ENCODE measurements at places on chromosomes 1 and 21.
A peak's percentile ranks its signal among the peaks of the same experiment; 100 is the strongest.

DNA sequence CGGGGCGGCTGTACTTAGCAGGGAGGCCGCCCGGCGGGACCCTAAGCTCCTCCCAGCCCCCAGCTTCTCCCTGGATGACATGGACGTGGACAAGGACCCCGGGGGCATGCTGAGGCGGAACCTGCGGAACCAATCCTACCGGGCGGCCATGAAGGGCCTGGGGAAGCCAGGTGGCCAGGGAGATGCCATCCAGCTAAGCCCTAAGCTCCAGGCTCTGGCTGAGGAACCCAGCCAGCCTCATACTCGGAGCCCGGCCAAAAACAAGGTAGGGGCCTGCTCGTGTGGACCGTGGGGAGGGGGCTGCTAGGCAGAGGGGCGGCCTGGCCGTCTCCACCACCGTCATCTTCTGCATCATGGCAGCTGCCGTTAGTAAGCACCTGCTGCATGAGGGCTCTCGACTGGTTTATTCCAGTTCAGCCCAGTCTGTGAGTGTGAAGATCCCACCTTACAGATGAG is 9.0 kb downstream of the ARHGEF16 start:
- DNase-seq, result no peak

- no peak for DNase-seq
Measured at GRCh38 chr1:230504310-230504709, 78.2 kb upstream of the PGBD5 start.

DNA sequence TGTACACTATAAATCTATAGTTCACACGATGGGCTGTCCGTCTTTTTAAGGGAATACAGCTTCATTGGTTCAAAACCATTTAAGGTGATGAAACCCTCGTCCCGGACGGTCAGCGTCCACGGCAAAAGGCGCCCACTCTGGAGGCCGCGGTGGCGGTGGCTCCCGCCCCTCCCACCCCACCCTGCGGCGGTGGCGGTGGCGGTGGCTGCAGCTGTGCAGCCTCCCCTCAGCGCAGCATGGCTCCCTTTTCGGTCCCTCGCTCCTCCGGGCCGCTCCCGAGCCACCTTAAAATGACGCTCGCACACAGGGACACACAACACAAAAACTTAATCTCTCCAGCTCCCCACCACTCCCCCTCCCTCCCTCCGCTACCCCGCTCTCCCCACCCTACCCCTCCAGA is 69.1 kb downstream of the WLS start:
- DNase-seq, result no peak

GRCh38 chr1:64861611-64862010 is 104.7 kb downstream of the JAK1 start:
- no peak for DNase-seq

DNA sequence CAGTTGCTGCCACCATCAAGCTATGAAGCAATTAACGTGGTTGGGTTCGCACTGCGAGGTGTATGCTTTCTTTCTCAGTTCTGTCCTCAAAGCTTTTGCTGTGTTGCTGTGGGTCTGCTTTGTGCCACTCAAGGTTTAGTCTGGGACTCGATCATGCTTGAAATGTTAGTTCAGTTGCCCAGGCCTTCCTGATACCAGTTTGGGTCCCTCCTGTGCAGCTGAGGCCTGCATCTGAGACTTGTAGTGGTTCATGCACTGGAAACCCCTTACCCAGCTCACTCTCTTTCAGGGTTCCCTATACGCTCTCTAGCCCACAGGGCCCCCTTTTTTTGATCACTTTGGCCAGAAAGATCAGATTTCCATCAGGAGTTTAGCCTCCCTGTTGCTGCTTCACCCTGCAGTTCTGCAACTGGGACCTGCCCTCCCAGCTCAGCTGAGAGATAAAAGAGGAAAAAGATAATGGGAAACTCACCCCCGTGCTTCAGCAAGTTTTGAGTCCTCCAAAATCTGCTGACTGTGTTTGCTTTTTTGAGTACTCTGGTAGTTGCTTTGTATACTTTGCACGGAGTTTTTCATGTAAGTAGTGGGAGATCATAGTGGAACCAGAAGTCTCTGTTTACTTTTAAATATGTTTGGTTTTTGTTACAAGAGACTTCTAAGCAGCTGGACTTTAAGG is 317.0 kb downstream of the HHAT start:
- DNase-seq, result no peak

GRCh38 chr21:23534850-23535249 is 2072.4 kb downstream of the MRPL39 start:
- no peak for DNase-seq

- no peak for DNase-seq
Measured at GRCh38 chr1:156937883-156938282, 17.5 kb downstream of the LRRC71 start.

DNA sequence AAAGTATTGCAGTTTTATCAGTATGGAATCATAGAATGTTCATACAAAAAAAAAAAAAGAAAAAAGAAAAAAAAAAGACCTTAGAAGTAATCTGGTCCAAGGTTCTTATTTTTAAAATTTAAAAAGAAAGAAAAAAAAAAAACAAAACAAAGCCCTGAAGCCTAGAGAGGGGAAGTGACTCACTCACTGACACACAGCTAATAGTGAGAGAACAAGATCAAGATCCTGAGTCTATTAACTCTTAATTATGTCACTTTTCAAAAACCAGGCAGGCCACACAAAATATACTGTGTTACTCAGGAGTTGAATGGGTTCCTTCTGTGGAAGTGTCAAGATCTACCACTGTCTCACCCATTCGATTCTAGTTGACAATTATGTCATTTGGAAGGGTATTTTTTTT is 433.9 kb upstream of the DAB1 start:
- no peak for DNase-seq

GRCh38 chr1:182829285-182829932 is 9.7 kb upstream of the DHX9 start:
- DNase-seq, result no peak

DNA sequence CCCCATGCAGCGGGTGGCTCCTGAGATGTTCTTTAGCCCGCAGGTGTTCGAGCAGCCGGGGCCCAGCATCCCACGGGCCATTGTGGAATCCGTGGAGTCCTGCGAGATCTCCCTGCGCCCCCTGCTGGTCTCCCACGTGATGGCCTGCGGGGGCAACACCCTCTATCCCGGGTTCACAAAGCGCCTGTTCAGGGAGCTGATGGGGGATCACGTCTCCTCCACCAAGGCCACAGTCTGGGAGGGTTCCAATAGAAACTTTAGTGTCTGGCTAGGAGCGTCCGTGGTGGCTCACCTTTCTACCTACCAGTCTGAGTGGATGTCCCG is 71.0 kb downstream of the ACTL8 start:
- DNase-seq, result peak; percentile 9

DNA sequence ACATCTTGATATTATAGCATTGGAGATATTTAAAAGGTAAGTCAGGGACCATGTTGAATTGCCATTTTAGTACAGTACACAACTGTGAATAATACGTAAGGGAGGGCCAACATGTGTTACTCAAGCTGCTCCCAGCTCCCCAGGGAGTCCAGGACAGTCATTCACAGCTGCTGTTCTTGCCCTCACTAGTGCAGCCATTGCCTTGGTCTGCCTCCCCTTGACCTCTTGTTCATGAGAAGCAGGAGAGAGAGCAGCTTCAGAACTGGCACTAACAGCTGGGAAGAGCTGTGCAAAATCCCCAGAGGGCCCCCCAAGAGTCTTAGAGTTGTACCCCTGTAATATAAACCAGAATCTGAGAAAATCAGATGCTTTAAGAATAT is 16.4 kb downstream of the TCEANC2 start:
- DNase-seq, result no peak

DNA sequence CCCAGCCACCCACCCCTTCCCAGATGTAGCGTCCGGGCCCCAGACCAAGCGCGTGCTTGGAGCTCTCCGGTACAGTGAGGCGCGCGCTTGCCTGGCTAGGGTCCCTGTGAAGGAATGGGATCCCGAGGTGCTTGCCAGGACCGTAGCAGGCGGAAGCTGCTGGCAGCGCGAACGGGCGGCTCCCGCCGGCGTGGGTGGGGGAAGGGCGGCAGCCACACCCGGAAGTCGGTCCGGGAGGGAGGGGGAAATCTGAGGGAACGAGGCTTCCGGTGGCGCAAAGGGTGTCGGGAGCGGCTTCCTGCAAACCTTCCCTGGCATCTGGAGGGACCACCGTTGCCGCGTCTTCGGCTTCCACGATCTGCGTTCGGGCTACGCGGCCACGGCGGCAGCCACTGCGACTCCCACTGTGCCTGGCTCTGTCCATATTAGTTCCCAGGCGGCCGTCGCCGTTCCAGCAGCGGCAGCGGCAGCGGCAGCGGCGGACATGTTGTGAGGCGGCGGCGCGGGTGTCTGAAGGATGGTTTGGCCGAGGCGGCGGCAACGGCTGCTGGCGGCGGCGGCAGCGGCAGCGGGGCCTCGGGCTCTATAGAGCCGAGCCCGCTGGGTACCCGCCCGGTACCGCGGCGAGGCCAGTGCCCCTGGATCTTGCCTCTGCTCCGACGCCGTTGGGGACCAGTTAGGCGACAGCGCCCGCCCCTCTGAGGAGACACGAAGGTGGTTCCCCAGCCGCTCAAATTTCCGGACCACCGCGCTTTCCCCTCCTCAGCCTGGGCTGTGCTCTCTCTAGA is at the start of gene DR1:
Gene DR1 (plus strand): TSS at position 275 of the 788 bp plus-strand sequence. CDS start 739 bp downstream, outside the sequence.
- DNase-seq, result peak; percentile 88

DNA sequence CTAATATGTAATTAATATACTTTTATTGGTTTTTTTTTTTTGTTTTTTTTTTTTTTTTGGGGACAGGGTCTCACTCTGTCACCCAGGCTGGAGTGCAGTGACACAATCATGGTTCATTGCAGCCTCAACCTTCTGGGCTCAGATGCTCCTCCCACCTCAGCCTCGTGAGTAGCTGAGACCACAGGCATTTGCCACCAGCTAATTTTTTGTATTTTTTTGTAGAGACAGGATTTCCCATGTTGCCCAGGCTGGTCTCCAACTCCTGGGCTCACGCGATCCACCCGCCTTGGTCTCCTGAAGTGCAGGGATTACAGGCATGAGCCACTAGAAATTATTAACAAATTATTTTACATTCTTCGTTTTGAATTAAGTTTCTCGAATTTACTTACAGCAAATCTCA is 16.8 kb upstream of the POGZ start:
- DNase-seq, result no peak

- DNase-seq, result no peak
Measured at GRCh38 chr21:17045214-17045853, 467.5 kb upstream of the CXADR start.

GRCh38 chr21:30271611-30272010 is 11.1 kb downstream of the KRTAP24-1 start:
- no peak for DNase-seq

DNA sequence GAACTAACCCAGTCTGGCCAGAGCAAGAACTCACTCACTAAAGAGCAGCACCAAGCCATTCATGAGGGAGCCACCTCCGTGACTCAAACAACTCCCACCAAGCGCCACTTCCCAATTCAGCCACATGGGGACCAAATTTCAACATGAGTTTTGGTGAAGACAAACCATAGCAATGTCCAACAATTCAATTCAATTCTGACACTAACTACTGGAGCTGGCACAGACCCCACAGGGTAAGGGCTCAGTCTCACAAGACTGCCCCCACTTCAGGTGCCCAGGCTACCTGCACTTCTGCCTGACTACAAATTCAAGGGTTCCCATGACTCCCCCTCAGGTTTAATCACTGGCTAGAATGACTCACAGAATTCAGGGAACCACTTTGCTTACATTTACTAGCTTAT is 48.8 kb upstream of the RAP1A start:
- peak; percentile 19 for DNase-seq

GRCh38 chr1:19007491-19008441 is 51.3 kb upstream of the IFFO2 start:
- no peak for DNase-seq

- no peak for DNase-seq
Measured at GRCh38 chr1:71687376-71687775, 595.0 kb downstream of the NEGR1 start.

DNA sequence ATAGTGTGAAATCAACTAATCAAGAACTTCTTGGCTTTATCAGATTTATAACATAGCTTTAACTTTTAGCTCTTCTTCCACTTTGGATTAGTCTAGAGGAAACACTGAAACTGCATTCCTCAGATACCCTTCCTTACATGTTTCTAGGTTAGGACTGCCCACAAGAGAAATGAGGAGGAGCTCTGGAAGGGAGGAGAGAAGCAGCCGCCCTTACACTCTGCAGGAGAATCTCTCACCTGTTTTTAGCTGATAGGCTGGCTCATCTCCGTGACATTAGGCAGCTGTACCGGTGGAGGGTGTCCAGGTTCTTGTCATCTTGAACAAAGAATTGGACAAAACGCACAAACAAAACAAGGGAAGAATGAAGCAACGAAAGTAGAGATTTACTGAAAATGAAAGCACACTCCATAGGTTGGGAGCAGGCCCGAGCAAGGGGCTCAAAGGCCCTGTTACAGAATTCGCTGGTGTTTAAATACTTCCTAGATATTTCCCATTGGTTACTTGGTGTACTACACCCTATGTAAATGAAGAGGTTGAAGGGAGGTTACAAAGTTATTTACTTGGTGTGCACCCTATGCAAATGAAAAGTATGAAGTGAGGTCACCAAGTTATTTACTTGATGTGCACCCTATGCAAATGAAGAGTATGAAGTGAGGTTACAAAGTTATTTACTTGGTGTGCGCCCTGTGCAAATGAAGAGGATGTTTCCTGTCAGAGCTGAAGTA is 524.9 kb upstream of the CHRM3 start:
- DNase-seq, result no peak

GRCh38 chr1:78755986-78756385 is 106.4 kb downstream of the IFI44 start:
- no peak for DNase-seq

DNA sequence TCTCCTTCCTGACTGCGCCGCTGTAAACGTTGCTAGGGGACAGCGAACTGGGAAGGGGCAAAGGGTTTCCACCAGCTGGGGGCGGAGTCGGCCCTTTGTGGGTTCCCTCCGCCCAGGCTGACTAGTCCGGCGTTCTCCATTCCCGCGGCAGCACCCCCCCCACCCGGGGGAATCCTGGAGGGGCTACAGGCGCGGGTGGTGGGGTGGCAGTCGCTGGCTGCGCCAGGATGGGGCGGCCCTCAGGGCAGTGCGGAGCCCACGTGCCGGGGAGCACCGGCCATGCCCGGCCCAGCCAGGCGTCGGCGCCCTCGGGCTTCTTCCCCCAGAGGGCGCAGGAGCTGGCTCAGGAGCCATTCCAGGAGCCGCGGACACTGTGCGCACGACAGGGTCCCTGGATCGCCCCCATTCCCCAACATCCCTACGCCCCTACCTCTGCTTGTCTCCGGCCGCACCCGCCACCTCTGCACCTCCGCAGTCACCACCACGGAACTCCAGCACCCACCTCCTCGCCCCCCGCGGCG is 476 bp downstream of the BATF3 start:
- peak; percentile 62 for DNase-seq

DNA sequence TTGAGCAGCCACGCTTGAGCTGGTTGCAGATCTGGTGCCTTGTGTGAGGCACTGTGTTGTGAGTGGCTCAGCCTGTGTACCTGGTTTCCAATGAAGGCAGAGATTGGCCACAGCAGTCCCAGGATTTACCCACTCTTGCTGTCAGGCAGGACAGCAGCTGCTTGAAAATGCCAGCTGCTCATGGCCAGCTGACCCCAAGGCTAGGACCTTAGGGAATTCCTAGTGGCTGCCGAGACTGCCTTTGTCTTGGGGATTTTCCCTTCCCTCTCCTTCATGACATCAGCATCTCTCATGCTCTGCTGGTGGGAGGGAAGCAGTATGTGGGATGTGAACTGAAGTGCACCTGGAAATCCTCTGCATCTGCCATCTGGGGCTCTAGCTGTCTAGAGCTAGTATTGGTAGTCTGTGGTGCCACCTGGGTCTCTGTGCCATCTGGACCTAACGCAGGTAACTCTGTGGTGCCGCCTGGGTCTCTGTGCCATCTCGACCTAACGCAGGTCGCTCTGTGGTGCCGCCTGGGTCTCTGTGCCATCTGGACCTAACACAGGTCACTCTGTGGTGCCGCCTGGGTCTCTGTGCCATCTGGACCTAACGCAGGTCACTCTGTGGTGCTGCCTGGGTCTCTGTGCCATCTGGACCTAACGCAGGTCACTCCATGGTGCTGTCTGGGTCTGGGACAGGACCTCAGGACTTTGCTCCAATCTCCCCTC is 3.8 kb upstream of the LRRC47 start:
- DNase-seq, result no peak

Data from stimulated activated CD4-positive, alpha-beta T cell treated with anti-CD3 and anti-CD28 coated beads, Interleukin-15, amount 100 ng/mL, for 48 hours (primary cell).